ENCODE measurements at places on chromosomes 16 and 17. TPM values are rescaled to one million over a fixed set of nuclear protein-coding genes. Genes with fewer than 3 reads are reported as not detected.

Gene WSCD1
- total RNA-seq: 0.47 TPM

Gene MAP2K6
- 18.3 TPM for total RNA-seq

Gene LMF1
- 50.0 TPM for total RNA-seq

DNA sequence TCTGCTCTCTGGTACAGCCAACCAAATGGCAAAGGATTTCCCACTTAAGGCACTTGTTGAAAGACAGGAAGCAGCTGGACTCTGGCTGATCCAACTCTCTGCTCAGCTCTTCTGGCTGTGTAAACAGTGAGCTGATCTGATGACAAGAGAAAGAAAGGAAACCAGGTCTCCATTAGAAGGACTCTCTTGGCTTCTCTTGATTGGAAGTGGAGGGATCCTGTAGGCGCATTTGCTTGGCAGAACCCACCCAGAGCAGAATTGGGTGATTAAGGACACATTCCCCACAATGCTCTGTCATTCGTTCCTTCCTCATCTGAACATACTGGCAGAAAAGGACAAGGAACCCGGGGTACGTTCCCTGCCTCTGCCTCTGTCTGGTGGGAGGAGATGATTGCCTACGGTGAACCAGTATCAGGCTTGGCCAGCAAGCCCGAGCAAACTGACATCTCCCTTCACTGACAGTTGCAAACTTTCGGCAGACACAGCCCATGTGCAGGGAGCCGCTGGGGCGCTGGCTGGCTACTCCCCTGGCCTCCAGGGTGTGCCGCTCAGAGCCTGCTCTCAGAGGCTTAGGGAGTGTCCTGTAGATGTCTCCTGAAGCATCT lies 29.1 kb downstream of the LDHD start:
- no peaks in the 10 kb centered on the region for H3K36me3 ChIP-seq
- no peaks in the 10 kb centered on the region for H3K27me3 ChIP-seq
- no peak overlapping the region for H3K4me3 ChIP-seq
- no peak for DNase-seq
- no peaks in the 10 kb centered on the region for H3K4me1 ChIP-seq

Gene ACSM2A
- not detected for total RNA-seq

Gene CD300LF
- total RNA-seq: not detected

- H3K27me3 ChIP-seq: peaks cover 12% of the 10 kb centered on the region
- peaks cover 24% of the 10 kb centered on the region for H3K4me1 ChIP-seq
- peak; percentile 10 for DNase-seq
- no peak overlapping the region for H3K4me3 ChIP-seq
These were observed 1.2 kb downstream of the GPRC5B start for GRCh38 chr16:19883296-19883965.

Gene ARL17A
- 45.9 TPM for total RNA-seq

DNA sequence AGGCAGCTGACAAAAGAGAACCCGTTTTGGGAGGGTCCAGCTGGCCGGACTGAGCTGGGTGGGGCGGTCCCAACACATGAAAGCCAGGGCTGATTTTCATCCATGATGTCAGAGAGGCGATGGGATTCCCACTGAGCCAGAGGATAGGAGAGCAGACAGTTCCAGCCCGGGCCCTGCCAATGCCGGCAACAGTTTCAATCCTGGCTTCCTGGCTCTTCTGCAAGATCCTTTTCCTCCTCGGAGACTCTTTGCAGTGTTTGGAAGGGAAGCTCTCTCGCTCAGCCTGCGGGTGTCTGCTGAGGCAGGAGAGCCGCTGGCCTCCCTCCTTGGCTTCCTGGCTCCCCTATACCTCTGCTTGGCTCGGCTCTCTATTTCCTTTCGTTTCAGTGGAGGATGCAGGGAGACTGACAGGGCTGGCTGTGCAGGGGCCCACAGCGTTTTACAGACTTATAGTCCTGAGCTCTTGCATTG lies 145.5 kb upstream of the SOX9 start:
- no peaks in the 10 kb centered on the region for H3K4me1 ChIP-seq
- H3K27ac ChIP-seq: no peak overlapping the region
- H3K36me3 ChIP-seq: no peaks in the 10 kb centered on the region
- no peak for DNase-seq
- H3K4me3 ChIP-seq: no peak overlapping the region
- no peaks in the 10 kb centered on the region for H3K27me3 ChIP-seq

Gene ABCC6
- total RNA-seq: not detected

Gene TP53TG3C
- total RNA-seq: not detected

Gene CHD3
- 274 TPM for total RNA-seq

GRCh38 chr16:3950343-3951193 lies 70.1 kb upstream of the CREBBP start:
- DNase-seq: no peak
- H3K4me3 ChIP-seq: no peak overlapping the region
- no peaks in the 10 kb centered on the region for H3K27me3 ChIP-seq
- H3K4me1 ChIP-seq: no peaks in the 10 kb centered on the region

- no peaks in the 10 kb centered on the region for H3K27me3 ChIP-seq
- H3K27ac ChIP-seq: no peak overlapping the region
- no peak for DNase-seq
- H3K4me3 ChIP-seq: no peak overlapping the region
- no peaks in the 10 kb centered on the region for H3K4me1 ChIP-seq
These were observed 24.2 kb downstream of the CACNA1G start for GRCh38 chr17:50584749-50585148.

- peaks cover 8% of the 10 kb centered on the region for H3K4me1 ChIP-seq
- H3K36me3 ChIP-seq: no peaks in the 10 kb centered on the region
- H3K4me3 ChIP-seq: no peak overlapping the region
- no peak overlapping the region for H3K27ac ChIP-seq
- DNase-seq: no peak
These were observed 9.6 kb downstream of the FTO start for GRCh38 chr16:53713403-53714204.

Gene CXCL16
- 3.4 TPM for total RNA-seq

- H3K4me3 ChIP-seq: no peak overlapping the region
- H3K27ac ChIP-seq: no peak overlapping the region
- H3K36me3 ChIP-seq: peaks cover 39% of the 10 kb centered on the region
- no peaks in the 10 kb centered on the region for H3K4me1 ChIP-seq
- H3K27me3 ChIP-seq: no peaks in the 10 kb centered on the region
- DNase-seq: no peak
These were observed 29.6 kb upstream of the PHLPP2 start for GRCh38 chr16:71754108-71754507.

GRCh38 chr16:795580-796229 lies 4.8 kb downstream of the GNG13 start:
- no peak overlapping the region for H3K27ac ChIP-seq
- H3K27me3 ChIP-seq: no peaks in the 10 kb centered on the region
- H3K4me1 ChIP-seq: no peaks in the 10 kb centered on the region
- no peak overlapping the region for H3K4me3 ChIP-seq
- H3K36me3 ChIP-seq: no peaks in the 10 kb centered on the region

- H3K36me3 ChIP-seq: peaks cover 7% of the 10 kb centered on the region
- H3K4me1 ChIP-seq: no peaks in the 10 kb centered on the region
- no peak for DNase-seq
- H3K27ac ChIP-seq: no peak overlapping the region
These were observed 60.2 kb downstream of the WWP2 start for GRCh38 chr16:69822174-69822935.

Gene KIF1C
- 29.8 TPM for total RNA-seq

- H3K27ac ChIP-seq: no peak overlapping the region
- H3K4me3 ChIP-seq: no peak overlapping the region
- H3K4me1 ChIP-seq: no peaks in the 10 kb centered on the region
- no peaks in the 10 kb centered on the region for H3K36me3 ChIP-seq
These were observed 590.6 kb upstream of the SOX9 start for GRCh38 chr17:71530248-71530647.

Gene MGAT5B
- total RNA-seq: 1.8 TPM

Data from CD4-positive, alpha-beta memory T cell (primary cell).